ENCODE measurements at places on chromosomes 1 and 21. TPM values are rescaled to one million over a fixed set of nuclear protein-coding genes. Genes with fewer than 3 reads are reported as not detected.

Gene NRDC
- 140 TPM for total RNA-seq

Gene FMO2
- total RNA-seq: 8.1 TPM

DNA sequence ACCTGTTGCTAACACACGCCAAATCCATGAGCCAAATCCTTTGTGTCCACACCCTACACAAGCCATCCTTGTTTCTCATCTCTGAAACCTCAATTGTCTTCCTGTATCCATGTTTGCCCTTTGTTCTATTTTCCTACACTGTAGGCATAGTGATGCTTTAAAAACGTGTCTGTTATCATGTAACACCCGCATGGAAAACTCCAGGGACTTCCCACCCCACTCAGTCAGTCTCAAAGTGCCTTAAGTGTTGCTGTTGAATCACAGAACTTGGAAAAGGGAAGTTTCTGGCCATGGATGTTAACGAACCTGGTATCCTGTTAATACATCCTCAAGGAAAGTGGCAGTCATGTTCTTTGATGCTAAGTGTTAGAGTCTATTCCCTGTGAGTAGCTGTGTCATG lies 9.7 kb downstream of the OR2T11 start:
- no peak for DNase-seq

- no peak for DNase-seq
These were observed 38.4 kb downstream of the EEIG2 start for GRCh38 chr1:108598340-108598739.

- DNase-seq: peak; percentile 41
These were observed 3.7 kb downstream of the SLC19A1 start for GRCh38 chr21:45538381-45539045.

GRCh38 chr1:168726281-168726680 lies 2.7 kb downstream of the DPT start:
- no peak for DNase-seq

All from dorsolateral prefrontal cortex (tissue), 122 donors.